Cardiac muscle cell (in vitro differentiated cells and primary cell): ENCODE measurements at places on chromosomes 5 and 9. TPM values are rescaled to one million over a fixed set of nuclear protein-coding genes. Genes with fewer than 3 reads are reported as not detected.

The DNAH5 gene
- total RNA-seq: under 0.01 and 0.03 TPM in 2 replicates

The ZNF366 gene
- not detected in 2 replicates for total RNA-seq

The MEIKIN gene
- not detected in 2 replicates for total RNA-seq

The NPR3 gene
- 1.1 and 2.7 TPM in 2 replicates for total RNA-seq

The PCA3 gene
- not detected in 2 replicates for total RNA-seq

The LCN2 gene
- total RNA-seq: not detected in 2 replicates

DNA sequence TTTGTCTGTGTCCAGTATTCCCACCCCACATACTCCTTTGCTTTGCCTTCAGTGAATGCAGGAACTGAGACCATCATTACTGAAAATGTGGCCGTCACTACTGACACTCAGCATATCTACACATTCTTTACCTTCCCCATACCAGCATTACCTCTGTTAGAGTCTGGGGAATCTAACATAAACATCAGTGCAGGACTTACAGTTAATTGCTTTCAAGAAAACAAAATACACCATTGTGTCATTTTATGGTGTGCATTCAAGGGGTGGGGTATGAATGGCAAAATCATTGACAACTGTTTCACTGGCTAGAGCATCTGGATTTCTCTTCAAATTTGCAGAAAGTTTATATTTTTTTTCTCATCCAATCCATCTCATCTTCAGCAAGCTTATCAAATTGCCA, 731.4 kb upstream of the RIOK2 start:
- no peak for DNase-seq

DNA sequence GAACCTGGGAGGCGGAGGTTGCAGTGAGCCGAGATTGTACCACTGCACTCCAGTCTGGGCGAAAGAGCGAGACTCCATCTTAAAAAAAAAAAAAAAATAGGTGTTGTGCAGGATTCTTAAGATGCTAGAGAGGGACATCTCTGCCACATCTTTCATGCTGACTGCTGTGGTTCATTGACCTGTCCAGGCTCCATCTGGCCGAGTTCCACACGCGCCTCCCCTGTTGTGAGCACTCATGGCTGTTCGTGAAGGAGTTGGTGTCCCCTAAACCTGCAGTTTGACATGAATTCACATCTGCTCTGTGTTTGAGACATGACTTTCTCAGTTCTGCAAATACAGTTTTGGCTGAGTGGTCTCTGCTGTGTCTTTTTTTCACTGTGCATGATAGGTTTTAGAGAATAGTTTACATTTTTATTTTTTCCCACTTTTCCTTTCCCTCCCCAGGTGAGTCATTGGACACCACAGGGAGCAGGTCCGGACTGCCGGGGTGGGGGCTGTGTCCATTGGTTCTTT, 5.3 kb downstream of the NXNL2 start:
- DNase-seq: no peak

- no peak for DNase-seq
Observed at GRCh38 chr9:130837002-130837511, 2.0 kb downstream of the ABL1 start.
